ENCODE measurements at places on chromosomes 13 and 19. TPM values are rescaled to one million over a fixed set of nuclear protein-coding genes. Genes with fewer than 3 reads are reported as not detected.

LRRC63 gene
- total RNA-seq, result 0.55 TPM

MEDAG gene
- not detected for total RNA-seq

SKA3 gene
- total RNA-seq, result 33.3 TPM

AMH gene
- 7.4 TPM for total RNA-seq

CLEC11A gene
- 0.53 TPM for total RNA-seq

ZNF665 gene
- 5.6 TPM for total RNA-seq

RFPL4AL1 gene
- not detected for total RNA-seq
